ENCODE measurements at places on chromosomes 7 and 10. TPM values are rescaled to one million over a fixed set of nuclear protein-coding genes. Genes with fewer than 3 reads are reported as not detected.

DNA sequence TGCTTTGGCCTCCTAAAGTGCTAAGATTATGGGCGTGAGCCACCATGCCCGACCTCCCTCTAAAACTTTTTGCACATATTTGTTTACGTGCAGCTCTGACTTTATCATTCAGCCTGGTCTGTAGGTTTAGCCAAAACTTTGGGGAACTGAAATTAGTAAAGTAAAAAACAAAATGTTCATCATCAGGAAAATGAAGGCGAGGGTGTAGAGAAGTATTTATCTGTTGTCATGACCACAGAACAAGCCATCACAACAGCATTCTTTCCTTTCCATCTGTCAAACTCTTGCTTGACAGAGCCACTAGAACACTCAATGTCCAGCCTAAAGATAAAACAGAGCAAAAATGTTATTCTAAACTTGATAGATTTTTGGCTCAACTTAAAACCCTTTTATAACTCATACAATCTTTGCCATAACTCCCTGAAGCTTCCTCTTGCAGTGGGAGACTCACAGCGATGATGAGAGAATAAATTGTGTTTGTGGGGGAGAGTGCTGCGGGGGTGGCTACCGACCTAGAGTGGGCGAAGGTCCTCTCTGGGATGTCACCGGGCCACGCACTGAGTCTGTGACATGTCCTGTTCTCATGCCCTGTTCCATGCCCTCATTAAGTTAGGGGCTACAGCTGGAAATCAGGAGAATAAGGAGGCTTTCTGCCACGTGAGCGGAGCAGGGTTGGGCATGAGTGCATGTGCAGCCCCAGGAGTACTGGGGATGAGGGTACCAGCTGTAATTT is 58.6 kb upstream of the MKRN1 start:
- no peak overlapping the region for H3K4me3 ChIP-seq
- no peaks in the 10 kb centered on the region for H3K27me3 ChIP-seq
- no peaks in the 10 kb centered on the region for H3K36me3 ChIP-seq
- DNase-seq: no peak
- no peak overlapping the region for H3K27ac ChIP-seq
- peaks cover 7% of the 10 kb centered on the region for H3K4me1 ChIP-seq

UBE2D4 gene
- 6.4 TPM for total RNA-seq

DNA sequence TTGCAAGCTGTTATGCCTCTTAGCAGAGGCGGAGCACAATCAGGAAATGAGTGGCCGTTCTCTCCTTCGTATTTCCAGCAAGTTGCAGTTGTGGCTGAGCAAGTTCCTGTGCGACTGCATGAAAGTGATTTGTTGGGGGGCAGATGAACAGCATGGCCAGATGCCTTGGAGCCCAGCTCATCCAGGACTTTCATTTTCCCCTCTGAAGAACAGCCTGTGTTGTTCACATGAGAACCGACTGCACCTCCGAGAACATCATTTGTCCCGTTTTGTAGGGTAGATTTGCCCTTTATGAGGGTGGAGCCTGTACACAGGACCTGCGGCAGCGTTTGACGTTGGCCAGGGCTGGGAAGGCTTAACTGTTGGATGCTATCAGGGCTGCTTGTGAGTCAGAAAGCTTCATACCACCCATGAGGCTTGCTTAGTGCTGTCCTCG is 4.4 kb downstream of the BAG3 start:
- H3K4me1 ChIP-seq: peaks cover 4% of the 10 kb centered on the region
- DNase-seq: no peak
- H3K27ac ChIP-seq: no peak overlapping the region
- peaks cover 10% of the 10 kb centered on the region for H3K36me3 ChIP-seq
- no peak overlapping the region for H3K4me3 ChIP-seq

GRCh38 chr7:96870185-96870584 is 135.2 kb upstream of the DLX6 start:
- H3K4me1 ChIP-seq: no peaks in the 10 kb centered on the region
- no peaks in the 10 kb centered on the region for H3K36me3 ChIP-seq
- H3K27ac ChIP-seq: no peak overlapping the region

DNA sequence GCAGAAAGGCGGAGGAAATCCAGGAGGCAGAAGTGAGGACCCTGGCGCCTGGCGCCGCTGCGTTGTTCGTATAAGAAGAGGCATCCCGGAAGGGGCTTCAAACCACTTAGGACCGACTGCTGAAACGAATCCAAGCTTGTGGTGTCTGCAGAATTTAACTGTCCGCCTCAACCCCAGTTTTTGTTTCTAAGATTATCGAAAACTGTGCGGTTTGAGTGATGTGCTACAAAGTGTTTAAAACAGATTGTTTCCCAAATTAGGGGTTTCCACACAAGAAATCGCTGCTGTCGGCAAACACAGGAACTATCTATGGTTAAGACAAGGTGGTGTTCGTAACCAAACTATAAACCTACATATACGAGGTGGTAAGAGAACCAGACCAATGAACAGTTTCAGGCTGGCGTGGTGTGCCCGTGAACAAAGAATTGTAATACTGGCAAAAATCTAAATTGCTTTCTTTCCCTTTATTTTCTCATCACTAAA is 835 bp upstream of the DGKI start:
- 0 out of 2 replicates have a peak, but pooled peaks cover 3% of the 10 kb centered on the region for H3K4me1 ChIP-seq
- peaks cover 29% of the 10 kb centered on the region for H3K27me3 ChIP-seq
- DNase-seq: peak; percentile 50
- H3K4me3 ChIP-seq: peak overlapping the region; percentile 59
- H3K27ac ChIP-seq: no peak overlapping the region
- H3K36me3 ChIP-seq: no peaks in the 10 kb centered on the region

TSPAN15 gene
- 7.8 TPM for total RNA-seq

LRRN3 gene
- total RNA-seq: 1.0 TPM

- no peak for DNase-seq
- no peak overlapping the region for H3K4me3 ChIP-seq
- no peak overlapping the region for H3K27ac ChIP-seq
Observed at GRCh38 chr7:73359746-73360375, 31.9 kb downstream of the FKBP6 start.

KNDC1 gene
- total RNA-seq: 15.7 TPM

GNAT3 gene
- total RNA-seq: not detected

SRPK2 gene
- 40.4 TPM for total RNA-seq

GRCh38 chr10:3231951-3232730 is 59.6 kb upstream of the PITRM1 start:
- no peak overlapping the region for H3K4me3 ChIP-seq
- H3K4me1 ChIP-seq: no peaks in the 10 kb centered on the region
- no peaks in the 10 kb centered on the region for H3K36me3 ChIP-seq
- H3K27ac ChIP-seq: no peak overlapping the region
- DNase-seq: no peak

GRCh38 chr10:12587451-12587888 is 238.1 kb downstream of the CAMK1D start:
- DNase-seq: no peak
- no peak overlapping the region for H3K4me3 ChIP-seq
- no peaks in the 10 kb centered on the region for H3K4me1 ChIP-seq
- no peak overlapping the region for H3K27ac ChIP-seq
- H3K36me3 ChIP-seq: 0 out of 2 replicates have a peak, but pooled peaks cover 3% of the 10 kb centered on the region

DNA sequence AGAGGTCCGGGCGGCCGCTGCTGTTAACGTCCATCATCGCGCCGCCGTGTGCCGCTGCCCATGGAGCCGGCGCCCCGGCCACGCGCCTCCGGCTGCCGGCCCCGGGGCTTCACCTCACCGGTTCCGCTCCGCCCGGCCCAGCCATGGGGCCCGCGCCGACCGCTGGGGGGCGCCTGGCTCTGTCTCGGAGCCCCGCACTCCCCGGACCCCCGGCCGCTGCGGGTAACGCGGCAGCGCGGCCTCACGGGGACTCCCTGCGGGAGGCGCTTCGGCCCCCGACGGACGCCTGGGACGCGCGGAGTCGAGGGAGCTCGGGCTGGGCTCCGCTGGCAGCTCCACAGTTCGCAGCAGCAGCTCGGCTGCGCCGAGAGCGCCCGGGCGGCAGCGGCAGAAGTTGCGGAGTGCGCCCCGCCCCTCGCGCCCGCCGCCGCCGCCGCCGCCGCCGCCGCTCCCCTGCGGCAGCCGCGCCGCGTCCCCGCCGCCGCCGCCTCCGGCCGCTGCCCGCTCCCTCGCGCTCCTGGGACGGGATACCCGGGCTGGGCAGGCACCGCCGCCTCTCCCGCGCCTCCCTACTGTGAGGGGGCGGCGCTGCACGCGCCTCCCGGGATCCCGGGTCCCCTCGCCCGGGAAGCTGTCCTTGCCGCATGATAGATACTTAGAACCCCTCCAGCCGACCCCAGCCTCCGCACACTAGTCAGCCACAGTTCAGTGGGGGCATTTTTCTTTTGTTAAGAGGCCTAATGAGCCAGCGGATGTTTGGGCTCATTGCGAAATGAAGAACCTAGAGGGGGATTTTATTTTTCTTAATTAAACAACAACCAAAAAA is at the start of gene HTR7:
Gene HTR7 (minus strand): TSS at position 405 of the 826 bp plus-strand sequence. CDS start 368 bp downstream, at position 37.
- DNase-seq: peak; percentile 75
- H3K27ac ChIP-seq: no peak within 1 kb of the TSS
- no peaks in the 10 kb centered on the region for H3K36me3 ChIP-seq
- peaks cover 11% of the 10 kb centered on the region for H3K27me3 ChIP-seq

TRIM73 gene
- total RNA-seq: 2.7 TPM

DNA sequence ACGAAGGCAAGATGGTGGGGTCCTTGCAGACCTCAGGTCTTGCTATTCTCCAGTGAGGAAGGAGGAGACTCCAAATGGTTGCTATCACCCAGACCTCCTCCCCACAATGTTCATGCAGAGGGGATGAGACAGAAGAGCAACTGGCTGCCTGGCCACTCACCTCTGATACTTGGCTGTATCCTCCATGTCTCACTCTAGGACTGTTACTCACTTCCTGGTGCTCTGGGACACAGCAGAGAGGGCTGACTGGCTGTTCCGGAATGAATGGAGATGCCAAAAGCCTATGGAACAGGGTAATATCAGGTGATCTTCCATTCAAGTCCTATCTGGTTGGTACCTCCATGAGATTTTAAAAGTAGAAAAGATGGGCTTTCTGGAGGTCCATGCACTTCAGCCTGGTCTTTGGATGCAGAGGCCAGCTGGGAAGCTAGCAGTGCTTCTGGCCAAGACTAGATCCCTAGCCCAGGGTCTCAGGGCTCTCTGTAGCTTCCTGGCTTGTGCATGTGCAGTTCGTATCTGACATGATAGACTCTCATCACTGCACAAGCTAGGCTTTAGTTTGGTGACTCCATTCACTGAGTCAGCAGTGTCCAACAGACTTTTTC is 27.0 kb upstream of the ABI1 start:
- H3K4me1 ChIP-seq: no peaks in the 10 kb centered on the region
- DNase-seq: no peak
- no peak overlapping the region for H3K4me3 ChIP-seq
- no peak overlapping the region for H3K27ac ChIP-seq
- H3K36me3 ChIP-seq: no peaks in the 10 kb centered on the region
- H3K27me3 ChIP-seq: no peaks in the 10 kb centered on the region

DNA sequence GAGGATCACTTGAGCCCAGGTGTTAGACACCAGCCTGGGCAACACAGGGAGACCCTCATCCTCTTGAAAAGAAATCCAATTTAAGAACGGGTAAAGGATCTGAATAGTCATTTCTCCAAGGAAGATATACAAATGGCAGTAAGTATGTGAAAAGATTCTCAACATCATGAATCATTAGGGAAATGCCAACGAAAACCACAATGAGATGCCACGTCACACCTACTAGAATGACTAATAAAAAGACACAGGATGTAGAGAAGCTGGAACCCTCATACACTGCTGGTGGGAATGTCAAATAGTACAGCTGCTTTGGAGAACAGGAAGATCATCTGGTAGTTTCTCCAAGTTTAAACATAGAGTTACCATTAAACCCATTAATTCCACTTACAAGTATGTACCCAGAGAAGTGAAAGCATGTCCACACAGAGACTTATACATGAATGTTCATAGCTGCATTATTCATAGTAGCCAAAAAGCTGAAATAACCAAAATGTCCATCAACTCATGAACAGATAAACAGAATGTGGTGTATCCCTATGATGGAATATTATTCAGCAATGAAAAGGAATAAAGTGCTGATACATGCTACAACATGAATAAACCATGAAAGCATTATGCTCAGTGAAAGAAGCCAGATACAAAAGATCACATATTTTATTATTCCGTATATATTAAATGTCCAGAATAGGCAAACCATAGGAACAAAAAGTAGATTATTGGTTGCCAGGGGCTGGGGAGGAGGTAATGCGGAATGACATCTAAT is 13.1 kb upstream of the ZMIZ2 start:
- no peaks in the 10 kb centered on the region for H3K36me3 ChIP-seq
- no peak for DNase-seq
- H3K27me3 ChIP-seq: no peaks in the 10 kb centered on the region
- H3K27ac ChIP-seq: no peak overlapping the region
- no peaks in the 10 kb centered on the region for H3K4me1 ChIP-seq
- H3K4me3 ChIP-seq: no peak overlapping the region

INHBA gene
- total RNA-seq: 1.6 TPM

DNA sequence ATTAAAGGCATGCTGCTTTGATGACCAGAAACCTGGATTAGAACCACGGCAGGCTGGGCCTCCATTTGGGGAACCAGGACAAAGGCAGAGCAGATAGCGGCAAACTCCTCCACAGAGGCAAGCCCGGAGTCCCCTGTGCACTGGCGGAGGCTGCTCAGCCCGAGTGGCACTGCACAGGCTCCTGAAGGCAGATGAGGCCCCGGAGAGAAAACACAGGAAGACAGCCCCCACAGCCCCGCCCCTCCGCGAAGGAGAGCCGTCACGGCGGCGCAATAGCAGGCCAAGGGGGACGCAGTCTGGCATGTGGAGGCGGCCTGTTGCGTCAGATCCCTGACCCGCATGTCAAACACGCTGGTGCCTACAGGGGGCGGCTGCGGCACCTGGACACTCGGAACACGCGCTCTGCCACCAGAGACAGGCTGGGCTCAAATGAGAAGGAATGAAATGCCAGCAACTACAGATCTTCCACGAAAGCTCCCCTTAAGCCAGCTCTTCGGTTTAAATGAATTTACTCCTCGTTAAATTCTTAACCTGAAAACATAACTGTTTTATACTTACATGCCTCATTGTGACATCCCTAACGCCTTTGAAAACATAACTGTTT is 128.5 kb downstream of the MAD1L1 start:
- H3K36me3 ChIP-seq: peaks cover 7% of the 10 kb centered on the region
- H3K4me3 ChIP-seq: no peak overlapping the region
- H3K4me1 ChIP-seq: no peaks in the 10 kb centered on the region

GTF2IRD2 gene
- total RNA-seq: 9.1 TPM

GRCh38 chr7:110590415-110590814 is 500.5 kb upstream of the LRRN3 start:
- no peaks in the 10 kb centered on the region for H3K4me1 ChIP-seq
- H3K4me3 ChIP-seq: no peak overlapping the region
- no peaks in the 10 kb centered on the region for H3K36me3 ChIP-seq
- DNase-seq: peak; percentile 83
- H3K27me3 ChIP-seq: no peaks in the 10 kb centered on the region

DNA sequence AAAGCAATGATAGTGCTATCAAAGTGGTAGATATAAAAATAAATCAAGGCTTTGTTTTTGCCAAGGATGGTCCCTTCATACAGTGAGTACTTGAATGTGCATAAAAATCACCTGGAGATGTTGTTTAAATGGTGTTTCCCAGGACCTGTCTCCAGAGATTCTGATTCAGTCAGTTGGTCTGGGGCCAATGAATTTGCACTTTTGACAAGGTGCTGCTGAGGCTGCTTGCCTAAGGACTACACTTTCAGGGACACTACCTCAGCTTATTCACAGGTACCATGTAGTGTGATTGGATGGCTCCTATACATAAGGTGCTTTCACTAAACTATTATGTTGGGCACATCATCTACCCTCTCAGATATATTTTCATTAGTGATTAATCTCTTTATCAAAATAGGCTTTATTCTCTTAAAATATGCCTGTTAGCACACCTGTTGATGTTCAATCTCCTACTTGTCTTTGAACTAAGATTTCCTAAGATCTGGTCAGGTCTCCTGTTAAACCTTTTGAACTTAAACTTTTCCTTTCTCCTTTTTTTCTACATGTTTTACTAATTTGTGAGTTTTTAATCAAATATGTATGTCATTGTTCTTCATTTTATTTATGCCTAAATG is 24.3 kb downstream of the CAPZA2 start:
- no peak overlapping the region for H3K4me3 ChIP-seq
- no peak for DNase-seq
- no peaks in the 10 kb centered on the region for H3K27me3 ChIP-seq
- no peaks in the 10 kb centered on the region for H3K4me1 ChIP-seq
- H3K36me3 ChIP-seq: peaks cover 34% of the 10 kb centered on the region
- no peak overlapping the region for H3K27ac ChIP-seq

Data from H9 (cell line).